ENCODE measurements at places on chromosomes 1 and 21. TPM values are rescaled to one million over a fixed set of nuclear protein-coding genes. Genes with fewer than 3 reads are reported as not detected.

XPR1 gene
- total RNA-seq, result 14.7 TPM

UMODL1 gene
- not detected for total RNA-seq

OLFML3 gene
- total RNA-seq, result 8.3 TPM

GRCh38 chr1:27979151-27979858 is 19.5 kb downstream of the XKR8 start:
- H3K27ac ChIP-seq, result no peak overlapping the region
- H3K4me1 ChIP-seq, result no peaks in the 10 kb centered on the region
- H3K36me3 ChIP-seq, result peaks cover 27% of the 10 kb centered on the region
- no peak for DNase-seq
- no peak overlapping the region for H3K4me3 ChIP-seq

GRCh38 chr1:235076504-235077162 is 52.0 kb downstream of the TOMM20 start:
- no peaks in the 10 kb centered on the region for H3K27me3 ChIP-seq
- peaks cover 83% of the 10 kb centered on the region for H3K4me1 ChIP-seq
- H3K36me3 ChIP-seq, result no peaks in the 10 kb centered on the region

All from suprapubic skin (tissue), 4 donors.